ENCODE measurements at places on chromosomes 11 and 22. TPM values are rescaled to one million over a fixed set of nuclear protein-coding genes. Genes with fewer than 3 reads are reported as not detected.

Gene NADSYN1
- total RNA-seq = 35.7 TPM

- H3K36me3 ChIP-seq = no peaks in the 10 kb centered on the region
- H3K27ac ChIP-seq = no peak overlapping the region
- H3K4me1 ChIP-seq = no peaks in the 10 kb centered on the region
- H3K27me3 ChIP-seq = peaks cover 17% of the 10 kb centered on the region
- no peak for DNase-seq
Observed at GRCh38 chr11:113651023-113651422, 55.1 kb downstream of the TMPRSS5 start.

GRCh38 chr11:72398058-72398758 lies 36.1 kb downstream of the CLPB start:
- peak overlapping the region; percentile 71 for H3K27ac ChIP-seq
- peak; percentile 96 for DNase-seq
- no peaks in the 10 kb centered on the region for H3K27me3 ChIP-seq
- H3K36me3 ChIP-seq = peaks cover 3% of the 10 kb centered on the region

DNA sequence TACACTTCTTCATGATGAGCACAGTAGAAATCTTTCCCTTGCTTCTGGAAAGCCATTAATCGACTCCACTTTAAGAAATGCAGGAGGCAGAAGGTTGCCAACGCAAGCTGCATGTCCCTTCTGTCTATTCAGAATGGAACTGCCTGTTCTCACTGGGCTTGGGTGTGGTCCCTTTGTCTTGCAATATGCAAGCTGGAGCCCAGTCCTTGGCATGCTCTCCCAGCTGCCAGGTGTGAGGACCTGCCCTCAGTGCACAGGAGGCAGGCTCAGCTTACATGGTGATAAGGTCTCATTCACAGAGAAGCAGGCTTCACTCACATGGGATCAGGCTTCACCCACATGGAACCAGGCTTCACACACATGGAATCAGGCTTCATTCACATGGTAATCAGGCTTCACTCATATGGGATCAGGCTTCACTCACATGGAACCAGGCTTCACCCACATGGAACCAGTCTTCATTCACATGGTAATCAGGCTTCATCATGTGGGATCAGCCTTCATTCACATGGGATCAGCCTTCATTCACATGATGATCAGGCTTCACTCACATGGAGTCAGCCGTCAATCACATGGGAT lies 59.2 kb upstream of the USP47 start:
- no peak overlapping the region for H3K27ac ChIP-seq
- no peaks in the 10 kb centered on the region for H3K4me1 ChIP-seq
- H3K27me3 ChIP-seq = peaks cover 12% of the 10 kb centered on the region
- no peaks in the 10 kb centered on the region for H3K36me3 ChIP-seq
- no peak for DNase-seq

GRCh38 chr11:132358573-132358953 lies 988.1 kb downstream of the NTM start:
- no peaks in the 10 kb centered on the region for H3K4me1 ChIP-seq
- no peaks in the 10 kb centered on the region for H3K27me3 ChIP-seq
- no peak overlapping the region for H3K27ac ChIP-seq

GRCh38 chr22:17086788-17087497 lies 2.1 kb downstream of the IL17RA start:
- H3K27me3 ChIP-seq = no peaks in the 10 kb centered on the region
- H3K4me3 ChIP-seq = no peak overlapping the region
- H3K36me3 ChIP-seq = no peaks in the 10 kb centered on the region
- no peak for DNase-seq
- peaks cover 21% of the 10 kb centered on the region for H3K4me1 ChIP-seq

- H3K36me3 ChIP-seq = no peaks in the 10 kb centered on the region
- H3K4me3 ChIP-seq = no peak overlapping the region
- peaks cover 26% of the 10 kb centered on the region for H3K4me1 ChIP-seq
- no peak for DNase-seq
Observed at GRCh38 chr11:86574493-86575207, 97.8 kb downstream of the ME3 start.

DNA sequence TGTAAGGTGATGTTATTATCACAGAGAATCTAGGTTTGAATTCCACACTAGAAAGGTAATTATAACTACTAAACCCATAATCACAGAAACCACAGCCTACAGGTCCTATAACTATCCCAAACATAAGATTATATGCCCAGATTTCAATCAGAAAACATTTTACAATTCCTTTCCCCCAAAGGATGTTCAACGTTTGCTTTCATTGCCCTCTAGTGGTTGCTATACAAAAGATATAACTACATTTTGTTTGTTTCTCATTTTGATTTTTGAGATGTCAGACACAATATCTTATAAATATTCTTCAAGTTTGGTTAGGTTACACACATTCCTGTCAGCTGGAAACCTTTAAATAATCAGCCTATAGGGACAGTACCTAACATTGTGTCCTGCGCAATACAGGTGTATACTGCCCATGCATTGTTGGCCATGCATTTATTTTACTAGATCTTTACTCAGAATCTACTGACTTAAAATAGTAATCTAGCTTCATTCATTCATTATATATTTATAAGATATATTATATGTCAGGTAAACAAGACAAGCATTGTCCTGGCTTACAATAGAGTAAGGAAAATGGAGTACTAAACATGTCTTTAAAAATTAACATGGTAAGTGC lies 530.5 kb upstream of the CCDC90B start:
- H3K27ac ChIP-seq = no peak overlapping the region
- DNase-seq = peak; percentile 9
- no peaks in the 10 kb centered on the region for H3K4me1 ChIP-seq
- H3K4me3 ChIP-seq = no peak overlapping the region
- no peaks in the 10 kb centered on the region for H3K27me3 ChIP-seq

DNA sequence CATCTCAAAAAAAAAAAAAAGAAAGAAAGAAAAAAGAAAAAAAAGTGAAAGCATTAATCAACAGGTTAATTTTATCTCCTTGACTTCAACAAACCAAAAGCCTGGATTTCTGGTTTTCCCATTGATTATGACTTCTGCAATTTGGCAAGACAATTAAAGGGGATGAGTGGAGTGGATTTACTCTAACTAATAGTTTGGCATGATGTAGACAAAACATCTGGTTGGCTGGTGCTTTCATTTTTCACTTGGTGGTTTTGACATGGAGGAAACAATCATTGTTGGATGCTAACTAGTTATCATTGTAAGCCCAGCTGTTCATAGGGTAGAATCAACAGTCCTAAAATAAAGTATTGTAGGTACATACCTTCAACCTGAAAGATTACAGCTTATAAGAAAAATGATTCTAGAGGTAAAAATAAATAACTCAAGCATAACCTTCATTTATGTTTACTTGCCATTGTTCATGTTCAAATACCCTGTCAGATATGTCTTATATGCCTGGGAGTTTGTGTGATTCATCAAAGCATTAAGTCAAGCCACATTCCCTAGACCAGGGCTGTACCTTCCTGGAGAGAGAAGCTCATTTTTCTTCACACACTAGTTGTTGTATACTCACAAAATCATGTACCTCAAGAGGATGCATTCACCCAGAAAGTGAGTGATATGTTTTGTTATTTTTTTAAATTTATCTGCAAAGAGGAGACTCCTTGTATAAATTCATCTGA lies 15.1 kb downstream of the FIBIN start:
- no peak overlapping the region for H3K27ac ChIP-seq
- H3K27me3 ChIP-seq = no peaks in the 10 kb centered on the region
- DNase-seq = no peak
- no peaks in the 10 kb centered on the region for H3K36me3 ChIP-seq
- H3K4me1 ChIP-seq = no peaks in the 10 kb centered on the region

Gene SLC25A45
- 3.4 TPM for total RNA-seq

- H3K27ac ChIP-seq = no peak overlapping the region
- no peak overlapping the region for H3K4me3 ChIP-seq
Observed at GRCh38 chr11:77435972-77436371, 37.9 kb downstream of the PAK1 start.

- H3K27ac ChIP-seq = no peak overlapping the region
- H3K27me3 ChIP-seq = no peaks in the 10 kb centered on the region
- no peaks in the 10 kb centered on the region for H3K4me1 ChIP-seq
- no peaks in the 10 kb centered on the region for H3K36me3 ChIP-seq
- no peak for DNase-seq
- no peak overlapping the region for H3K4me3 ChIP-seq
Observed at GRCh38 chr22:32024796-32025195, 18.3 kb upstream of the SLC5A1 start.

DNA sequence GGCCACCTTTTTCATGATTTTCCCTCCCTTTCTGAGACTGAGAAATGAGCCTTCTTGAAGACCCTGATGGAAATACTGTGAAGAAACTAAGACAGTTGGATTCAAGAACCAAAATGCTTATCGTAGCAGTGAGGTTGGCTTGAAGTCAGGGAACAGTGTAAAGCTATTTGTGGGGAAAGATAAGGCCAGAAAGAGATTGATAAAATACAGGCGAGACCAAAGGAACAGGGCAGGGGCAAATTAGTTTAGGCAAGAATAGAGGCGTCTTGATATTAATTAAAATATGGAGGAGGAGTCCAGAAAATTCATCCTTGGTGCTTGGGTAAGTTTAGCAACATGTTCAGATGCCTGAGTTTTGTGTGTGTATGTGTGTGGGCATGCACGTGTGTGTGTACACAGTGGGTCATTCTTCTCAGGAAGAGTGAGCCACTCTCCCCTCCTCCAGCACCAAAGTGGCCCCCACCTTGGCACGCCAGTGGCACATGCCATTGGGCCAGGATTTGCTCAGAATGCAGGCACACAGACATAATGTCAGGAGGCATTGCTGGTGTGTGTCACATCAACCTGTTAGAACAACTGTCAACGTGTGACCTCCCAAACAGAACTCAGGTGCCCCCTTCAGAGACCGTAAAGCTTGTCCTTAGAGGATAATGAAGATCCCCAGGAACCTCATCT lies 3.9 kb upstream of the EHF start:
- no peak overlapping the region for H3K4me3 ChIP-seq
- H3K36me3 ChIP-seq = no peaks in the 10 kb centered on the region
- no peak for DNase-seq
- peaks cover 30% of the 10 kb centered on the region for H3K4me1 ChIP-seq

GRCh38 chr11:10323793-10324170 lies 18.9 kb downstream of the ADM start:
- no peak for DNase-seq
- no peaks in the 10 kb centered on the region for H3K36me3 ChIP-seq
- peaks cover 78% of the 10 kb centered on the region for H3K4me1 ChIP-seq
- H3K27me3 ChIP-seq = no peaks in the 10 kb centered on the region

DNA sequence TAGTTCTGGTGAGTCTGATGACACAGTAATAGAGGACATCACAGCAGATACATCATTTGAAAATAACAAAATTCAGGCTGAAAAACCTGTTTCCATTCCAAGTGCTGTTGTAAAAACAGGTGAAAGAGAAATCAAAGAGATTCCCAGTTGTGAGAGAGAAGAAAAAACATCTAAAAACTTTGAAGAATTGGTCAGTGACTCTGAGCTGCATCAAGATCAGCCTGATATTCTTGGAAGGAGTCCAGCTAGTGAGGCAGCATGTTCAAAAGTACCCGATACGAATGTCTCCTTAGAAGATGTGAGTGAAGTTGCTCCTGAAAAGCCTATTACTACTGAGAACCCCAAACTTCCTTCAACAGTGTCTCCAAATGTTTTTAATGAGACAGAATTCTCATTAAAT lies 38.7 kb downstream of the RTN3 start:
- no peak overlapping the region for H3K27ac ChIP-seq
- H3K4me1 ChIP-seq = peaks cover 10% of the 10 kb centered on the region

Gene CCDC117
- 34.2 TPM for total RNA-seq

Gene OR8G5
- not detected for total RNA-seq

DNA sequence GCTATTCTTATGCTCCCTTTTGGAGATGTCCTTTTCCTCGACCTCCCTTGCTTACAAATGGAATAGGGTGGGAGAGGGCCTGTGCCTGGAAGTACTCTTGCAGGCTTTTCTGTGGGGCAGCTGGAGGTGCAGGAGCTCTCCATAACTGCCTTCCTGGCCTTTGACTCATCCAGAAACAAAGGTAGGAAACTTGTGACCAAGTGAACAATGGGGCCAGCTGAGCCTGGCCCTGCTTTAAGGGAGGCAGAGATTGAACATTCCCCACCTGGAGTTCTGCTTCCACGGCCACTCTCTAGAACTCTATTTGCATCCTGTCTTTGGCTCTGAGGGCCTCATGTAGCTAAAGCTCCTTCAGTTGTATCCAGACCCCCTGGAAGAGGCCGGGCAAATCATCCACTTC lies 5.1 kb upstream of the LYVE1 start:
- H3K4me3 ChIP-seq = no peak overlapping the region
- no peaks in the 10 kb centered on the region for H3K36me3 ChIP-seq
- DNase-seq = no peak
- H3K27me3 ChIP-seq = no peaks in the 10 kb centered on the region

GRCh38 chr11:98895936-98896335 lies 124.8 kb upstream of the CNTN5 start:
- no peak overlapping the region for H3K4me3 ChIP-seq
- no peaks in the 10 kb centered on the region for H3K4me1 ChIP-seq

Gene PLAAT4
- total RNA-seq = 1.00 TPM

DNA sequence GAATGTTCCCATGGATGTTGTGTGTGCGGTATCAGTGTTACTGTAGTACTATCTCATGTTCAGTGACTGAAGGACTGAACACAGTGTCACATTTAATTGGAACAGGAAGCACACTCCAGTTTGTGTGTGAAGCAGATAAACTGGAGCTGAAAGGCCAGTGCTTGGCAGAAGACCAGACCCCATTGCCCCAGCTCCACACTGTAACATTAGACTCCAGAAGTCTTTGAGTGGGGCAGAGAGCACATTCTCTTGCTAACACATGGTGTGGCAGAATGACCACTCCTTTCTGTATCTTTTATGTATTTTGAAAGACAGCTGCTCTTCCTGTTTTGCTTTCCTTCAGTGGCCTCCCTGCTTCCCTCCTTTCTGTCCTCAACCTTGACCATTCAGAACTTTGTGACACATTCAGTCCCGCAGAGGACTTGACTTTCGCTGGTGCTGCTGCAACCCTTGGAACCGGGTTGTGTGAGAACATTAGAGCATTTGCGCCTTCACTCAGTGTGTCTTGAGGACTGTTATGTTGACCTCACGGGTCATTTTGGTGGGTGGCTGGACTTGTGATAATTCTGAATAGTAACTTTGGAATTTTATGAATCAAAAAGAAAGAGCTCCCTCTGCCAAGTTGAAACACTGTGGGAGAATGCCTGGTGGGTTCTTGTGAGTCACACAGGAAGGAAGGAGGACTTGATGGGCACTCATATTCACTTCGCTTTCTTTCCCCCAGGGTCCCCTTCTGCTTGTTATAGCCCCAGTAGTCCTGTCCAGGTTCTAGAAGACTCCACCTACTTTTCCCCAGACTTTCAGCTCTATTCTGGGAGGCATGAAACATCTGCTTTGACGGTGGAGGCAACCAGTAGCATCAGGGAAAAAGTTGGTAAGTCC lies 26.4 kb downstream of the AMOTL1 start:
- H3K27ac ChIP-seq = no peak overlapping the region
- no peaks in the 10 kb centered on the region for H3K4me1 ChIP-seq
- H3K36me3 ChIP-seq = no peaks in the 10 kb centered on the region
- no peak overlapping the region for H3K4me3 ChIP-seq
- DNase-seq = no peak
- H3K27me3 ChIP-seq = no peaks in the 10 kb centered on the region
